ENCODE measurements at places on chromosomes 5 and 9.

GRCh38 chr5:135832941-135833920, 1.2 kb upstream of the SLC25A48 start:
- DNase-seq: peak; percentile 70

DNA sequence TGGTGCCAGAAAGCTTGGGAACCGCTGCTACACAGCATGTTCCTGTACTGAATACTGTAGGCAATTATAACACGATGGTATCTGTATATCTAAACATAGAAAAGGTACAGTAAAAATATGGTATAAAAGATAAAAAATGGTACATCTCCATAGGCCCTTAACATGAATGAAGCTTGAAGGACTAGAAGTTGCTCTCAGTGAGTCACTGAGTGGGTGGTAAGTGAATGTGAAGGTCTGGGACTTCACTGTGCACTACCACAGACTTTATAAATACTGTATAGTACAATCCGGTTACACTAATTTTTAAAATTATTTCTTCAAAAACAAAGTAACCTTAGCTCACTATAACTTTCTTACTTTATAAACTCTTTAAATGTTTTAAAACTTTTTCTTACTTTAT, 819.9 kb upstream of the GRAMD2B start:
- no peak for DNase-seq

DNA sequence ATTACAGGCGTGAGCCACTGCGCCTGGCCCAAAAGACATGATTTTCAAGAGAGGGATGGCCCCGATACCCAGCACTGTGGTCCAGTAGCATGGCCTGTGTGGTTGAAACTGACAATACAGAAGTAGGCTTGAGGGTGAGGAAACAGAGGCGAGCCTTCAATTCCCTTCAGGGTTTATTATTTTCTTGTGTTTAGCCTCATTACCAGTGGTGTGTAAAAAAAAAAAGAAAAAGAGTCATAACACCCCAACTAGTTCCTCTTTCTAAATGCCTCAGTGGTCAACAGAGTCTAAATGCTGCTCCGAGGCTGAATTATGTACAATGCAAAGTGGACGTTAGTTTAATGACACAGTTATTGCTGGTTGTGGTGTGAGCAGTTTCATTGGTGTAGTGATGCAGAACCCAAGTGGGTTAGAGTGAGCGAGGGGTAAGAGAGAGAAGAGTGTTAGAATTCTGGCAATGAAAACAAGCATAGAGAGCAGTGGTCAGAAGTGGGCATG, 58.8 kb downstream of the SNX30 start:
- peak; percentile 63 for DNase-seq

GRCh38 chr5:147092044-147092443, 142.8 kb upstream of the STK32A start:
- no peak for DNase-seq

GRCh38 chr5:67287510-67288268, 91.1 kb upstream of the CD180 start:
- no peak for DNase-seq

DNA sequence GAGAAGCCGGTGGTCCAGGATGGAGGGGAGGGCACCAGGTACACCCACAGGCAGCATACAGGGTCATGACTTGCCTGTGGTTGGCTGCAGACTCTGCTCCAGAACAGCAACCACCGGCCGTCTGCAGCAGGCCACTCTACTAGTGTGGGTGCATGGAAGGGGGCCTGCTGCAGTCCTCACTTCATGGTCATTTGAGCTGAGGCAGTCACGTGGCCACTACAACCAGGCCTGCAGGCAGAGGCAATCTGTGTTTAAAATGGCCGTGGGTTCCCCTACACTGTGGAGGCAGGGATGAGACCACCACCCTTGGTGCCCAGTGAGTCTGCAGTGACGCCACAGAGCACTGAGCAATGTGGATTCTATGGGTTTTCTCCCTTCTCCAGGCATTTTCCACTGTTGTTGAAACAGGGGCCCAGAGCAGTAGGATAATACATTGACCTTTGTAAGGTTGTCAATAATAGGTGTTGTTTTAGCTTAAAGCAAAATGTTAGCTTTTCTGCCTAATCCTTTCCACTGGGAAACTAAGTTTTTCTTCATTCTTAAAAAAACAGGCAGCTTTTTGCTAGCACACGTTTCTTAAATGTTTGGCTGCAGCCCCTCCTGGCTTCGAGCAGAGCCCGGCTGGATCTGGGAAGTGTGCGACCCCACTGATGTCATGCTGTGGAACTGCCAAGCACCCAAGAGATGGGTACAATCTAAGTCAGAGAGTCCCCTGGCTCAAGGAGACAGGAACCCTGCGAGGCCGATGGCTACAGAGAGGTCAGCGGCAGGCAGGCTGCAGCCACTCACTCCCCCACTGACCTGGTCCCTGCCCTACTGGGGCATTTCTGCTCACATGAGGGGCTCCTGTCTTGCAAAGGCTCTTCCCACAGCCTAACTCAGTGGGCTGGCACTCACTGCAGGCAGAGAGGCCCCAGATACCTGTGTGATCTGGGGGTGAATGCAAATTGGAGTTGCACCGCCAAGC, 21.2 kb downstream of the GADD45G start:
- DNase-seq: no peak

GRCh38 chr5:123472150-123472924, 39.6 kb upstream of the CSNK1G3 start:
- DNase-seq: no peak

DNA sequence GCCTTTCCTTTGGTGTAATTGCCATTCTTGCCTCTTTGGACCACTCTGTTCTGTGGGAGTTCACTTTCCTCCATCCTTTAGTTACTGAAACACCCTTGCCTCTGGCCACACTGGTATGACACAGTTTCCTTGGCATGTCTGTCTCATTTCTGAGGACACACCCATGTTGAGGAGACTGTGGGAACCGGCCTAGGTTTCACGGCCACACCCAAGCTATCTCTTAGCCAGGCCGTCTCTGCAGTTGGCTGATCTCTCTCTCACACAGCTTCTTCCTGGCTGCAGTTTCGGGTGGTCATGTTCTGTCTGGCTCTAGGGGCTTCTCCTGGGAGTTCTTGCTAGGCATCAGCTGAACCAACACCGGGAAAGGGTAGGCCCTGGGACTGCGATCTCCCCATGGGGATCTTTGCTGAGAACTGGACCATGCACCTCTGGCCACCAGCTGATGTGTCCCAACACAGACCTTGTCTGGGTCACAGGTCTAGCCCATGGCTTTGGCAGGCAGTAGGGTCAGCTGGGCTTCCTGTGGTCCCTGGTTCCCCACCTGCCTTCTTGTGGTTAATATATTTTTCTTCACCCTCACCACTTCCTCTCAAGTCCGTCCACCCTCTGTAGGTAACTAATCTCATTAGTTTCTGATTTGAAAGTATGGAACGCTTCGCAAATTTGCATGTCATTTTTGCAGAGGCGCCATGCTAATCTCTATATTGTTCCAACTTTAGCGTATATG, 24.9 kb downstream of the ARHGEF37 start:
- DNase-seq: no peak

All from spleen (tissue), 13 donors.